Activated CD4-positive, alpha-beta T cell treated with anti-CD3 and anti-CD28 coated beads, Interleukin-2, amount 50 U/mL, for 16 hours (primary cell): ENCODE measurements at places on chromosomes 7 and 10.

GRCh38 chr7:143900230-143900766 is 1.7 kb downstream of the TCAF1 start:
- no peak for DNase-seq

GRCh38 chr10:18424200-18424599 is 227.2 kb downstream of the NSUN6 start:
- DNase-seq: no peak

GRCh38 chr10:97948822-97949221 is 81.6 kb downstream of the CRTAC1 start:
- DNase-seq: no peak

GRCh38 chr10:29322918-29323317 is 34.0 kb downstream of the LYZL1 start:
- no peak for DNase-seq

DNA sequence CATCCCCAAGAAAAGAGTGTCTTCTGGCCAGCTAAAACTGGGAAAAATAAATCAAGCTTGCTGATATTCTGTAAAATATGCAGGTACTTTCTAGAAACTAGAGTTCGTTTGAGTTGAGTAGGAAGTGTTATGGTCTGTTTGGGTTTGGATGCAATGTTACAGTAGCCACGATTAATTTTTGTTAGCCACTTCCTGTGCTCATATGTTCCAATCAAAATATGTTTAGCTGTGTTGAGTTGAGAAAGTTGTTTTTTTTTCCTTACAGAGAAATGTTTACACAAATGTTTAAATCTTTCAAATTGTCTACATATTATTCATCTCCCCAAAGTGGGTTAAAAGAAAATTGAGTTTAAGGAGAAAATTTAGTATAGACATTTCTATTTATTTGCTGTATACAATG is 11.3 kb upstream of the LAMB1 start:
- no peak for DNase-seq
